ENCODE measurements at places on chromosomes 7 and 10.

DNA sequence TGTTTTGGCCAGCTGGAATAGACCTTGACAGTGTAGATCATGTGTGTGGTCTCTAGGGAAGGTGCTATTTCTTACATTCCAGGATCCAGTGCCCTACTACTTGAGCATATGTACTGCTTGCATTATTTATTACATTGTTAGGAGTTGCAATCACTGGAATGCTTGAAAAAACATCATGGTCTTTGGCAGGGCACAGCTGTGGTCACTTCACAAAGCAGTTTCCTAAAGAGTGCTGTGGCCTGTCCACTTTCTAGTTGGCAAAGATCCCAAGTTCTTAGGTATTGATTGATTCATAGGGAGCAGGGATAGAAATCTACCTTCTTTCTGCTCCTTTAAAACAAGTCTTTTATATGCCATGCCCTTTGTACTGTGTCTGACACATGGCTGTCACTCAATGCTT, 4.6 kb downstream of the C7orf25 start:
- no peak for DNase-seq

GRCh38 chr7:33581236-33581635, 324.1 kb upstream of the BMPER start:
- DNase-seq: no peak

GRCh38 chr10:120948889-120949608, 97.9 kb downstream of the WDR11 start:
- DNase-seq: peak; percentile 91

DNA sequence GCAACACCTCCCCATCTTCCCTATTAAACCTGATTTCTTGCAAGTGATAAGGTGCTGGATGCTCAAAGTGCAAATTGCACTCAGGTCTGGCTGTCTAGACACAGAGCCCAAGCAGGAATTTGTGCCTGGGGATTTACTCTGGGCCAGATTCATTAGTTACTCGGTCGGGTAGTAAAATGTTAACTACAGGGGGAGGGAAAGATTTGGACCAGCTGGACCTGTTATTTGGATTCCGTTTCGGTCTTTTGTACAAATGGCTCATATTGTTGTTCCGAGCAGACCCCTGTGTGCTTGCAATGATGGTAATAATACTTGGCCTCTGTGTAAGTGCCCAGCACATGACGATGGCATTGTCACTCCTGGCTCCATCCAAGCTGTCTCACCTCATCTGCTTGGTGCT, 609.6 kb downstream of the KCNMA1 start:
- no peak for DNase-seq

- DNase-seq: no peak
These were observed 124.0 kb upstream of the PTPN20 start for GRCh38 chr10:46787321-46787615.

- no peak for DNase-seq
These were observed 22.3 kb upstream of the IL15RA start for GRCh38 chr10:5999440-6000165.

DNA sequence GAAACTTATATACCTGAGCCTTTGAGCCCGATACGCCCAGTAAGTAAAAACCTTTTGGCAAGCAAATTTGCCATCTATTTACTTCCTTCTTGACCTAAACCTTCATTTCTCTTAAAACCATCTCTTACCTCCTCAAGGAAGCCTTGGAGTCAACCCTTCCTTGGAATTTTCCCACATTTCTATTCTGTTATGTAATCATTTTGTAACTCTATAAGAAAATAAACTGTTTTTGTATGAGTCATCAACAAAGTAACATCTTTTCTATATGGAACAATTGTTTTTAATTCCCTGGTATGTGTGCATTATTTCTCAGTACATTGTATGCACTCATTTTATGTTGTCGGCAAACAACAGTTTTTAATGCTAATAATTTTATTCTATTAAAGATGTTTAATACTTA, 162.0 kb downstream of the TEX36 start:
- DNase-seq: no peak

DNA sequence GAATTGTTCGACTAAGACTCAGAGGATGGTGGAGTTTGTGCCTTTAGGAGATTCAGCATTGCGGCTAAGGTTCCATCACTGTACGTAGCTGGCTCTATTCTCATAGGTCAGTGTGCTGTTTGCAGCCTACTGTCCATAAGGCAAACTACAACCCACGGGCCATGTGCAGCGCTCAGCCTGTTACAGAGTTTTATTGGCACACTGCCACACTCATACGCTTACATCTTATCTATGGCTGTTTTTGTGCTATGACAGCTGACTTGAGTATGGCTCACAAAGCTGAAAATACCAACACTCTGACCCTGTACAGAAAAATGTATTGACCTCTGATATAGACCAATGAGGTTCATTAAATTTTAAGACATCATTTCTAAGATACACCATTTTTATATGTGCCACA, 114.5 kb downstream of the ARID5B start:
- no peak for DNase-seq

DNA sequence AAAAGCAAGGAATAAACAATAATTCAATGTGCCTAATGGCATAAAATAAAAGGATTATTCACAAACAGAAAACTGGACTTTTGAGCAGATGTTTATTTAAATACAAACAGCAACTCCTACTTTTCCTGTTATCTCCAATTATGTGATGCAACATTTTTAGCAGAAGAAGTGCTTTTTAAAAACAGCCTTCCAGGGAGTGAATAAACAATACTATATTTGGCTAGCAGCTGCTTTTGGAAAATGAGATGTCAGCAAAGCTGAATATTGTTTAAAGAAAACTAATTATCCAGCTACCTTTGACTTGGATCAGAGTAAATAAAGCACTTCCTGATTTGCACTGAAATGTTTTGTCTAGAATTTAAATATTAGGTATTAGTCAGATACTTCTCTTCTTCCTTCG, 23.2 kb downstream of the CDK1 start:
- DNase-seq: no peak

DNA sequence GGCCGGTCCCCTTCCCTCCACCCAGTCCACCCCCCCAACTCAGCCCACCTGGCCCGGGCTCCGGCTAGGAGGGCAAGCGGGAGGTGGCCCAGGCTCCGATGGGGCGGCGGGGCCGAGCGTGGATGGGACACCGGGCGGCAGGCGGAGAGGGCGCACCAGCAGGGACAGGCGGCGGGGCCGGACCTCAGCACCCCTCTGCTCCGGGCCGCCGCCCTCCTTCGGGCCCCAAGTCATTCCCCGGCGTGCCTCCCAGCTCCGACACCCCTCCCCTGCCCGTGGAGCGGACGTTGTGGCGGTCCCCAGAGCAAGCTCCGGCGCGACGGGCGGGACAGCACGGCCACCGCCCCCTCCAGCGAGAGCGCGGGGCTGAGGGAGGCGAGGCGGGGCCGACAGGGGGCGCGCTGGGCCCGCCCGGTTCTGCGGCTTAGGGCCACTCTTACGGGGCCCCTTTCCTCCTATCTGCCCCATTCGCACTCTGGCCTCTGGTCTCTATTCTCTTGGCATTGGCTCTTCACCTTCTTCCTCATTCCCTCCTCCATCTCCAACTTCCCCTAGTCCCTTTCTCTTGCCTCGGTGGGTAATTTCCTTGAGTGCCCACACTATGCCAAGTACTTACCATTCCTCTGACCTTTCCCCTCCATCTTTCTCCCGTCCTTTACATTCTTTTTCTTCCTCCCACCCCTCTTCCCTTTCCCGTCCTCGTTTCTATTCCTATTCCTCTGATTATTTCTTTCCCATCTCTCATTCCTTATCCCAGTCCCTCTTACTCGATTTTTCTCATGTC, 701 bp upstream of the GBX1 start:
- DNase-seq: peak; percentile 90

- DNase-seq: no peak
These were observed 76.7 kb downstream of the SKAP2 start for GRCh38 chr7:26787701-26788100.

GRCh38 chr7:132899-133298, 59.5 kb upstream of the FAM20C start:
- DNase-seq: no peak

DNA sequence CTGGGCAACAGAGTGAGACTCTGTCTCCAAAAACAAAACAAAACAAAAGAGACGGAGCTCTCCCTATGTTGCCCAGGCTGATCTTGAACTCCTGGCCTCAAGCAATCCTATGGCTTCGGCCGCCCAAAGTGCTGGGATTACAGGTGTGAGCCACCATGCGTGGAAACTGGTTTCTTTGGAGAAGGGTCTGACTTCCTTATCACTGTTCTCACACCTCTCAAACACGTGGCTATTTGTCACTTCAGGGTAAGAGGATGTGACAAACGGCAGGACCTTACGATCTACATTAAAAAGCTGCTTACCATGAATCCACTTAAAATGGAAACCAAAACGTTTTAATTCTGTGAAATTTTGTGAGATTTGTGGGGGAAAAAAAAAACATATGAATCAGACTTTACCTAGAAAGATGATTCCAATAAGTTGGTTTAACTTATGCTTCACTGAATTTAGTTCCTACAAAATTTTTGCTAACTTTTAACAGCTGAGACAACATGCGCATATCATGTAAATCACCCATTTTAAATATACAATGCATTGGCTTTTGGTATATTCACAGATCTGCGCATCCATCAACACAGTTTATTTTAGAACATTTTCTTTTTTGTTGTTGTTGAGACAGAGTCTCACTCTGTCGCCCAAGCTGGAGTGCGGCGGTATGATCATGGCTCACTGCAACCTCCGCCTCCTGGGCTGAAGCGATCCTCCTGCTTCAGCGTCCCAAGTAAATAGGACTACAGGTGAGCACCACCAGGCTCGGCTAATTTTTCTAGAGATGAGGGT, 18.7 kb upstream of the FOXK1 start:
- DNase-seq: no peak

DNA sequence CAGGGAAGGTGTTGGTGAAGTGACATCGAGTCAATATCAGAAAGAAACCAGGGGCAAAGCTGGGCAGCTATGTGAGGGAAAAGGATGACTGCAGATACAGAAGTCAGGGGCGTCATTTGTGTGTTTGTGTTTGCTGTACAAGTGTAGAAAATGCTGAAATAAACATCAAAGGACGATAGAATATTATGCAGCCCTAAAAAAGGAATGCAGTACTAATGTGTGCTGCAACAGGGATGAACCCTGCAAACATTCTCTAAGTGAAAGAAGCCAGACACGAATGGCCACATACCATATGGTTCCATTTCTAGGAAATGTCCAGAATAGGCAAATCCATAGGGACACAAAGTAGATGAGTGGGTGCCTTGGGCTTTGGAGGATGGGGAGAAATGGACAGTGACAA, 133.9 kb downstream of the PRPF18 start:
- no peak for DNase-seq

GRCh38 chr7:73618538-73618937, 5.8 kb downstream of the MLXIPL start:
- no peak for DNase-seq

GRCh38 chr7:21941611-21942141, 4.0 kb downstream of the CDCA7L start:
- no peak for DNase-seq

GRCh38 chr10:80769700-80770160, 232.0 kb downstream of the SH2D4B start:
- no peak for DNase-seq

DNA sequence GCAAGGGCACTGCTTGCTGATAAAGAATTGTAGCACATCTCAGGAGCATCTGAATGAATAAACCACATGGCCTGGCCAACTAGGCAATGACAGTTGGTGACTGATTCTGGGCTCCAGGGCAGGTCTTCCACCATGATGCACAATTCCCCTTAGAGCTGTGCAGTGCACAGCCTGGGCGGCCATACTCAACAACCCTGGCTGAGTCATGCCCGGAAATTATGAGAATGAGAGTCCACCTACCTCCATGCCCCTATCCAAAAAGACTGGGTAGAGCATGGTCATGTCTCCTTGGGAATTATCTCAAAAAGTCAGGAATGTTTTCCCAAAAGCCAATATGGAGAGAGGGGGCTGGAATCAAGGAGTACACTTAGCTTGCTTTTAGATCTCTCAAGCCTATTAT, 425.6 kb downstream of the PLXNA4 start:
- no peak for DNase-seq
